ENCODE measurements at places on chromosomes 13 and 19.

GRCh38 chr19:708154-709143 is at the start of gene PALM:
Gene PALM, plus strand, starts transcription at chr19:708935. Its CDS starts 212 bp downstream, at chr19:709147.
- DNase-seq, result no peak

DNA sequence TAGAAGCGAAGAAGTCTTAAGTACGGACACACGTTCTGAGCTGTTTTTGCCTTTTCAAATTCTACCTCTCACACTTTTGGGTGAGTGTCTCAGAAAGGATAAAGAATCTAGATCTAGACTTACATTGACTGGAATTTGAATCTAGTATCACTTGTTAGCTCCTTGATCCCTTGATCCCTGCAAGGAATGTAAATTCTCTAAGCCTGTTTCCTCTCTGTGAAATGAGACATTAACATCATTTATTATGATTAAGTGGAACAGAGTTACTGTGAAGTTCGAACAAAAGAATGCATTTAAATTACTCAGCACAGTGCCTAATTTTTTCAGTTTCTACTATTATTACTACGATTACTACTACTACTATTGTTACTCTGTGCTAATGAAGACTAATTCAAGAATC is 86.6 kb upstream of the POSTN start:
- no peak for DNase-seq

- no peak for DNase-seq
Observed at GRCh38 chr13:24741791-24742190, 22.2 kb upstream of the RNF17 start.

DNA sequence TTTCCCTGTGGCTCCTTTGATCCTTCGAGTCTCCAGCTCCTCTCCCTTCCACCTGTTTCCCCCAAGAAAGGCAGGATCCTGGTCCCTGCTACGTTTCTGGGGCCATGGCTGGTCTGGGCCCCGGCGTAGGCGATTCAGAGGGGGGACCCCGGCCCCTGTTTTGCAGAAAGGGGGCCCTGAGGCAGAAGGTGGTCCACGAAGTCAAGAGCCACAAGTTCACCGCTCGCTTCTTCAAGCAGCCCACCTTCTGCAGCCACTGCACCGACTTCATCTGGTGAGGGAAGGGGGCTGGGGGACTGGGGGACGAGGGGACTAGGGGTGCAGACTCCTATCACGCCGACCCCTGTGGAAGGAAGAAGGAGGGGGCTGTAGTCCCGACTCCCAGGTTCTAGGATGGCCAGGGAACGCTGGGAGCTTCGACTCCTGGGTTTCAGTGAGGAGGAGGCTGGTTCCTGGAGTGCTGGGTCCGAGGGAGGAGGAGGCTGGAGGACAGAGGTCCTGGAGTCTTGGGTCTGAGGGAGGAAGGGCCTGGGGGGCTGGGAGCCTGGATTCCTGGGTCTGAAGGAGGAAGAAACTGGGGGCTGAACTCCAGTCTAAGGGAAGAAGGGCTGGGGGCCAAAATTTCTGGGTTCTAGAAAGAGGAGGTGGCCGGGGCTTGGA is 524 bp downstream of the PRKCG start:
- no peak for DNase-seq

DNA sequence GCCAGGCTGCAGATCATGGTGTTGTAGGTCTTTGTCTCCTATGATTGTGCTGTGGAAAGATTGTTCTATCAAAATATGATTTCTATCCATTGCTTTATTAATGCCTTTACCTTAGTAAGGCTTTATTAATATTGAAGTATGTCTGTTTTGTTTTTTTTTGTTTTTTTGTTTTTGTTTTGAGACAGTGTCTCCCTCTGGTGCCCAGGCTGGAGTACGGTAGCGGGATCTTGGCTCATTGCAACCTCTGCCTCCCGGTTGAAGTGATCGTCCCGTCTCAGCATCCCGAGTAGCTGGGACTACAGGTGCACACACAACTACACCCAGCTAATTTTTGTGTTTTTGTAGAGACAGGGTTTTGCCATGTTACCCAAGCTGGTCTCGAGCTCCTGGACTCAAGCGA is 7.7 kb downstream of the IRGC start:
- DNase-seq, result no peak

DNA sequence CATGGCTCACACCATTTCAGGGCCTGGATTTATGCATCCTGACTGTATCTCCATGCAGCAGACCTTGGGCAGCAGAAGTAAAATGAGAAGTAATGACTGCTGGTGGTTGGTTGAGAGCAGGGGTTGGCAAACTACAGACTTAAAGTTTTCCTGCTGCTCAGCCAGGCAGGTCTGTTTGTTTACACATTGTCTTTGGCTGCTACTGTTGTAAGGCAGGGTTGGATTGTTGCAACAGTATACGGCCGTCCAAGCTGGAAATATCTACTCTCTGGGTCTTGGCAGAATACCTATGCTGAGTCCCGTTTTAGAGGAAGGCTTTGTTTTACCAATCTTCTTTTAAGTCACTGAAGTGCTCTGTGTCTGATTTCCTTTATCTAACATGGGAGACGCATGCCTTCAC is 13.5 kb downstream of the SNRNP70 start:
- no peak for DNase-seq

DNA sequence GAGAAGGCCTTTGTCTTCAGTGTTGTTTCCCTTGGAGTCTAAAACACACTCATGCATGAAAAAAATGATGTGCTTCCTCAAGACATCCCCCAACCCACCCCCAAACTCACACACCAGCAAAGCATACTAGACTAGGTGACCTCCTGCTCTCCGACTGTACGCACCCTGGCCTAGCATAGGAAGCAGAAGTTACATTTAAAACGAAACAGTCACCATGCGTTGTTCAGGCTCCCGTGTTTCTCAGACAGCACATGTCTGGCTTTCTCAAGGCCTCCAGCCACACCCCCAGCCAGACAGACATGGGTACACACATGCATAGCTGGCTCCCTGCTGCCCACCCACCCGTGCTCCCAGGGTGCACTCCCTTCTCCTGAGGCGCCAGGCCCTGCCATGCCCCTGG is 28.7 kb upstream of the C1QTNF9 start:
- DNase-seq, result no peak

DNA sequence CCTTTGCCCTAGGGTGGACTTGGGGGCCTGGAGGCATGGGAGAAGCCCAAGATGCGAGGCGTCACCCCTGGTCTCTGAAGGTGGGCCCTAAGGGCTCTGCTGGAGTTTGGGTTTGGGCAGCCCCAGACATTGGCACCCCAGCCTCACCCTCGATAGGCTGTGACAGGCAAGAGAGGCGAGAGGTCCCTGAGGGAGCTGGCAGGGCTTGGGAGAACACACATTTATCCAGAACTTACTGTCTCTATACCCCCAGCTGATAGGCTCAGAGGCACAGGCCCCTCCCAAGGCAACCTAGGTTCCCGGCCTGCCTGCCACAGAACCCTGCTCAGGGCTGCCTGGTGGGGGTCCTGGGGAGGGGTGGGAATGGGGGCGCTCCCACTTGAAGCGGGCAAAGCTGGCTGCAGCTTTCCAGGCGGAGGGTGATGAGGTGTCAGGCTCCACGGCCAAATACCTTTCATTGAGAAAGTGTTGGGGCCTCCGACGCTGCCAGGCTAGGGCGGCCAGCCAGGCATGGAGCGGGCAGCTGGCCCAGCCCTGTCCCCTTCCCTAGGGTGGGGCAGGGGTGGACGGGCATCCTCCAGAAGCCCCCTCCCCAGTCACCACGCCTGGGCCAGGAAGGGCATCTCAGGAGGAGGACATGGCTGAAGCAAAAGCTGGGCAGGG is 9.7 kb downstream of the CILP2 start:
- DNase-seq, result no peak

DNA sequence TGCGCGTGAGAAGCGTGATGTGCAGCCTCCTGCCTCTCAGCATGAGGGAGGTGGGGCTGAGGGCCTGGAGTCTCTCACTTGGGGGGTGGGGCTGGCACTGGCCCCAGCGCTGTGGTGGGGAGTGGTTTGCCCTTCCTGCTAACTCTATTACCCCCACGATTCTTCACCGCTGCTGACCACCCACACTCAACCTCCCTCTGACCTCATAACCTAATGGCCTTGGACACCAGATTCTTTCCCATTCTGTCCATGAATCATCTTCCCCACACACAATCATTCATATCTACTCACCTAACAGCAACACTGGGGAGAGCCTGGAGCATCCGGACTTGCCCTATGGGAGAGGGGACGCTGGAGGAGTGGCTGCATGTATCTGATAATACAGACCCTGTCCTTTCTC is 8.7 kb downstream of the CD177 start:
- no peak for DNase-seq

GRCh38 chr19:7636691-7637373 is at the start of gene STXBP2:
Gene STXBP2, plus strand, starts transcription at chr19:7637110. Its CDS starts 40 bp downstream, at chr19:7637150.
- peak; percentile 26 for DNase-seq

DNA sequence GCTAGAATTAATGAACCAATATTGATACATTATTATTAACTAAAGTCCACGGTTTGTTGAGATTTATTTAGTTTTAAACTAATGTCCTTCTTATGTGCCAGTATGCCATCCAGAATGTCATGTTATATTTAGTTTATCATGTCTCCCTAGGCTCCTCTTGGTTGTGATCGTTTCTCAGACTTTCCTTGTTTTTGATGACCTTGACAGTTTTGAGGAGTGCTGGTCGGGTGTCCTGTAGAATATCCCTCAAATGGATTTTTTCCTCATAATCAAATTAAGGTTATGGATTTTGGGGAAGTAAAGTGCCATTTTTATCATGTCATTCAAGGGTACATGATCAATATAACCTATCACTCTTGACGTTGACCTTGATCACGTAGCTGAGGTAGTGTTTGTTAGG is 6.1 kb upstream of the ZNF45 start:
- no peak for DNase-seq

DNA sequence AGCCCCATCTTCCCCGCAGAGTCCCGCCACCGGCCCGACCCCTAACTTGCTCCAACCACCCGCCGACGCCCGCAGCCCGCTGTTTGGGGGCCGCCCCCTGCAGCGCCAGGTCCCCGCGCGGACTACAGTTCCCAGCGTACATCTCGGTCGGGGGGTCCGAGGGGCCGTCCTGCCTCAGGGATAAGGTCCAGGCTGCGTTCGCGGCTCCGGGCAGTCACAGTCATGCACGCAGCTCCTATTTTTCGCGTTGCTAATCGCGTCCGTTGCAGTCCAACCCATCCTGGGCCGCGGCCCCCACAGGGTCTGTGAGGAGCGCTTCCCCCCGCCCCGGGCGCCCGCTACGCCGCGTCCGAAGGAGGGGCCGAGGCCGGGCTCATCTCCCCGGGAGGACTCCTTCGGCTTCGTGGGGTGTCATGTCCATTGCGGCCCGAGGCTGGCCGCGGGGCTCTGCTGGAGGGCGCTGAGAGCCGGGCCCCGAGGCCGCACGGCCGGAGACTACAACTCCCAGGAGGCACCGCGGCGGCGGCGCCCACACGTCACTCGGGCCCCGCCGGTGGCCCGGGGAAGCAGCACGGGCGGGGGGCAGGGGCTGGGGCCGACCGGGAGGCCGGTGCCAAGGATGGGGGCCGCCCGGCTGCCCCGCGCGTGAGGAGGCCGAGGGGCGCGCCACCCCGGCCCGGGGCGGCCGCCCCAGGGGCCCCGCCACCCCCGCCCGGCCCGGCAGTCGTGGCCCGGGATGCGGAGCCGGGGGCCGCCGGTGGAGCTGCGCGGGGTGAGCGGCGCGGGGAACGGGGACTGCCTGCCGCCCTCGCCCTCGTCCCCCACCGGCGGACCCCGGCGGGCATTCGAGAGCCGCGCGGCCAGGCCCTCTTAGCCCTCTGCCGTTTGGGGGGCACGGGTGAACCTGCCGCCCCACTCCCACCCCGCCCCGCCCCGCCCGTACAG is at the start of gene MAP3K10:
Gene MAP3K10 (plus strand): TSS at position 536 of the 945 bp plus-strand sequence. CDS start 606 bp downstream, outside the sequence.
- DNase-seq, result peak; percentile 40

Measured in AML-193 (cell line).